ENCODE measurements at places on chromosomes 7 and 10.
A peak's percentile ranks its signal among the peaks of the same experiment; 100 is the strongest.

DNA sequence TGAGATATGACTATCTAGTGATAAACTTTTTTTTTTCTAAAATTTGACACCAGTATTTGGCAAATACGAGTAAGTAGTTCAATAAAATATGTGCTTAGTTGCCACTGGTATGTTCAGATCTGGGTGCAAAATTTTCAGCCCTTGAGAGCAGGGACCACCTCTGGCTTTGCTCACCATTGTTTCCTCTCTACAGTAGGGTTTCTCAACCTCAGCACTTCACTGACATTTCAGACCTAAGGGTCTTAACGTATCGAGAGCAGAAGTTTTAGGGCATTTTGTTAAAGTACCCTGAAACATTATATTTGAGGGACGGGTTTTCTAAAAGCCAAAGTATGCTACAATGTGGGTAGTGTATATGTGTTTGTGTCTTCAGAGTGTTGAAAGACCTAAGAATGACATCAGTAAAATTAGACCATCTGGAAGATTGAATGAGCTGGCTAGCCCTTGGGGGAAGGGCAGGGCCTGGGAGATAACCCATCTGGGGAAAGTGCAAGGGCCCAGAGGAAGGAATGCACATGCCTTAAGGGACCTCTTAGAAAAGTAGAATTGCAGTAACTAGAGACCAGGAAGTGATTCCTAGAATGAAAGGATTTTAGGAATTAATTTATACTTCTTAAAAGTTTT lies 11.8 kb downstream of the BZW2 start:
- DNase-seq: no peak

- DNase-seq: no peak
Measured at GRCh38 chr10:46549171-46550075, 7.0 kb downstream of the GPRIN2 start.

GRCh38 chr10:13018171-13018570 lies 16.7 kb upstream of the CCDC3 start:
- DNase-seq: no peak

GRCh38 chr7:131231381-131232220 lies 96.1 kb upstream of the MKLN1 start:
- DNase-seq: peak; percentile 11

Measured in midbrain (tissue), 1 donor.